Fibroblast of the aortic adventitia (primary cell): ENCODE measurements at places on chromosomes 5 and 9. TPM values are rescaled to one million over a fixed set of nuclear protein-coding genes. Genes with fewer than 3 reads are reported as not detected.

The TAF11L5 gene
- not detected in 2 replicates for total RNA-seq

GRCh38 chr5:61397238-61397637 lies 65.2 kb downstream of the ZSWIM6 start:
- no peak for DNase-seq

- DNase-seq: peak; percentile 85
Observed at GRCh38 chr5:149133795-149134777, 7.2 kb upstream of the ABLIM3 start.

- DNase-seq: peak; percentile 100
Observed at GRCh38 chr5:76790632-76791290, 28.1 kb upstream of the F2RL1 start.

GRCh38 chr9:120832807-120833206 lies 9.9 kb downstream of the PSMD5 start:
- no peak for DNase-seq
